ENCODE measurements at places on chromosomes 12 and 14.

- no peak for DNase-seq
Measured at GRCh38 chr14:32224737-32225377, 21.8 kb upstream of the RNU6-8 start.

DNA sequence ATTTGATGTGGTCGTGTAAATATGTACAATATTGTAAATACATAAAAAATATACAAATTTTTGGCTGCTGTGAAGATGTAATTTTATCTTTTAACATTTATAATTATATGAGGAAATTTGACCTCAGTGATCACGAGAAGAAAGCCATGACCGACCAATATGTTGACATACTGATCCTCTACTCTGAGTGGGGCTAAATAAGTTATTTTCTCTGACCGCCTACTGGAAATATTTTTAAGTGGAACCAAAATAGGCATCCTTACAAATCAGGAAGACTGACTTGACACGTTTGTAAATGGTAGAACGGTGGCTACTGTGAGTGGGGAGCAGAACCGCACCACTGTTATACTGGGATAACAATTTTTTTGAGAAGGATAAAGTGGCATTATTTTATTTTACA lies 49.6 kb downstream of the TBK1 start:
- DNase-seq, result no peak

DNA sequence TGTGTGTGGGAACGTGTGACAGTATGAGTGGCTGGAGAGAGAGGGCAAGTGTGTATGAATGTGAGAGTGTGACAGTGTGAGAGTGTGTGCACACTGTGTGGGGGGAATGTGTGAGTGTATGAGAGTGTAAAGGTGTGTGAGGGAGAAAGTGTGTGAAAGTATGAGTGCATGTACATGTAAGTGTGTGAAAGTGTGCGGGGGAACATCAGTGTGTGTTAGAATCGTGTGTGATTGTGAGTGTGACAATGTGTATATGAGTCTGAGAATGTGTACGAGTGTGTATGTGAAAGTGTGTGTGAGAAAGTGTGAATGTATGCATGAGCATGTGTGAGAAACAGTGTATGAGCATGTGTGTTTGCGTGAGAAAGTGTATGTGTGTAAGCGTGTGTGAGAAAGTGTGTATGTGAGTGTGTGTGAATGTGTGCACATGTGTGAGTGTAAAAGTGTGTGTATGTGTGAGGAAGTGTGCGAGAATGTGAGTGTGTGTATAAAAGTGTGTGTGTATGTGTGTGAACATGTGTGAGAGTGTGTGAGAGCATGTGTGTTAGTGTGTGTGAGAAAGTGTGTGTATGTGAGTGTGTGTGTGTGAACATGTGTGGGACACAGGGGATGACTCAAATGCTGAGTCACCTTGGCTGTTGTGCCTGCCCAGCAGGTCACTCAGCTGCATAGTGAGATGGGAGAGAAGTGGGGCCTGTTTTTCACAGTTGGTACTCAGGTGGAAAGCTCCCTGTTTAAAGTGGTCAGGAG lies 220.5 kb upstream of the TBX3 start:
- DNase-seq, result no peak

GRCh38 chr12:15842108-15842507 lies 40.1 kb upstream of the STRAP start:
- no peak for DNase-seq
